ENCODE measurements at places on chromosomes 6 and 20.

DNA sequence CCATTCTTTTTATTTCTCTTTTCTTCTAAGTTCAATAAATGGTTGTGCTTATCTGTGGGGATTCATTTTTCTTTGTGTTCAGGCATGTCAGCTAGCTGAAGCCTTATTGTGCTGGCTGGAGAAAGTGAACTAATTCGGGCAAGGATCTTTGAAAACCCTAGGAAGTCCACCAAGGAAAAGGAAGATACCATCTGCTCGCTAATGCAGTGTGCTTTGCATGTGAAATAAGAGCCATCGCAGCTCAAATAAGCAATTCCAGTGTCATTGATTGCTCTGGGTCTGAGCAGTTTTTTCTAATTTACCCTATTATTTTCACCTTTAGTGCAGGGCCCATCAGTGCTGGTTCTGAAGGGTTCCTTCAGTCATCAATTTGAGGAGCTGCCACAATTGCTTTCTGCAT, 309.4 kb upstream of the SOX4 start:
- DNase-seq, result no peak

GRCh38 chr6:109875973-109876372, 102.1 kb upstream of the GPR6 start:
- no peak for DNase-seq

- DNase-seq, result no peak
Measured at GRCh38 chr6:905556-905955, 212.6 kb upstream of the EXOC2 start.

DNA sequence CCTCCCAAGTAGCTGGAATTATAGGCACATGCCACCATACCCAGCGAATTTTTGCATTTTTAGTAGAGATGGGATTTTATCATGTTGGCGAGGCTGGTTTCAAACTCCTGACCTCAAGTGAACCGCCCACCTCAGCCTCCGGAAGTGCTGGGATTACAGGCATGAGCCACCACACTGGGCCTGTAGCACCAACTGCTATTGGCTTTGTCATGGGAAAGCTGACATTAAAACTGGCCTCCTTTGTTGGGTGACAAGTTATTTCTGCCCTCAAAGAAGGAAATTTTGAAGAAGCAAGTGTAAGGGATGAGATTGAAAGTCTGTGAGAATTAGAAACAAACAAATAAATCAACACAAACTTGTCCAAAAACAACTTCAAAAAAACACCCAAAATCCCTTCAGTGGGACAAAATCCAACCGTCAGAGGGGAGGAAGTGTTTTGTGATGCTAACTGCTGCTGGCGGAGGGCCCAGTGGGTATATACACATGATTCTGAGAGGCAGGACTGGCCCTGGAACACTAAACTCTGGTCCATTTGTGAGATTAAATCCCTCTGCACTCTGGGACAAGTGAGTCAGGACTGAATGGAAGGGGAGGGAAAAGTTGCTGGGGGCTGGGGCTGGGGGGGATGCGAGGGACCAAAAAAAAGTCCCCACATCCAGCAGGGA, 87.5 kb upstream of the NAA20 start:
- no peak for DNase-seq

DNA sequence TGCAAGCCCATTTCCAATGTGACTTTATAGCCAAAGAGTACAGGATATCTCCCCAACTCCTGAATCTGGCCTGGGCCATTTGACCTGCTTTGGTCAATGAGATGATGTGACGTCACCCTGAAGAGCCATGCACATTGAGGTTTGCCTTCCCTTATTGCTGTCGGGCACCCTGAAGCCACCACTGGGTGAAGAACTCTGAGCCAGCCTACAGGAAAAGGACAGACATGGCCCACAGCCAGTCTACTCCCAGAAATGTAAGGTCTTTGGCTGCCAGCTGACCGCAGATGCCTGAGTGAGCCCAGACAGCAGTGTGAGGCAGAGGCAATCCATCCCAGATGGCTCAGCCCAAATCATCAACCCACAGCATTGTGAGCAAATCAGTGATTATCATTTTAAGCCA, 3.7 kb upstream of the SYNDIG1 start:
- DNase-seq, result no peak

- DNase-seq, result no peak
Measured at GRCh38 chr6:99573980-99574617, 5.6 kb upstream of the CCNC start.

- DNase-seq, result no peak
Measured at GRCh38 chr6:15569035-15569995, 93.5 kb downstream of the DTNBP1 start.

DNA sequence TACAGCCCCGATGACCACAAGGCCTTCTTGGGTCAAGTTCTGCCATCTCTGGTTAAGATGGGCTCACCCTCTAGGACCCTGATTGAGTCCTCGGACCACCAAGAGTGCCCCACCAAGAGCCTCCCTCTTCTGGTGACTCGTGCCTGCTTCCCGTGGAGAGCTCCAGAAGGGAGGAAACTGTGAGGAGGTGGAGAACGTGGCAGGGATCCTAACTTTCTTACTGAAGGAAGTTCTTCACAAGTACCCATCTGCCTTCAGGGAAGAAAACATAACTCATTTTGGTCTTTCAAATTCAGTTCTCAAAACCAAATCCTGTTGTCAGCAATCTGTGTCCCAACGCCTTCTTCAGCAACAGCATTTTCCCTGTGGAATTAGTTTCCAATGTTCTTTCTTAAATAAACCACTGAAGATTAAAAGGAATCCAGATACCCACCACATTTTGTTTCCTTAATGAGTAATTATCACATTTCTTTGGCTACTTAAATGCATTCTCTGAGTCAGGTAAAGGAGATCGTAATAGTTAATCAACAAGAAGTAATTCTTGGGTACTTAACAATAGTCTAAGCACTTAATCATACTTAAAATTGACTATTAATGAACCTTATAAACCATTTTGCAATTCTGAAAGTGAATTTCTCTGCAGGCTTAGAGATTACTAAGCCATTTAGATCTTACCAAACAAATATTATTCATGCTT, 185.8 kb upstream of the SGK1 start:
- DNase-seq, result no peak

GRCh38 chr20:64256282-64256935, 861 bp downstream of the PCMTD2 start:
- DNase-seq, result peak; percentile 21

DNA sequence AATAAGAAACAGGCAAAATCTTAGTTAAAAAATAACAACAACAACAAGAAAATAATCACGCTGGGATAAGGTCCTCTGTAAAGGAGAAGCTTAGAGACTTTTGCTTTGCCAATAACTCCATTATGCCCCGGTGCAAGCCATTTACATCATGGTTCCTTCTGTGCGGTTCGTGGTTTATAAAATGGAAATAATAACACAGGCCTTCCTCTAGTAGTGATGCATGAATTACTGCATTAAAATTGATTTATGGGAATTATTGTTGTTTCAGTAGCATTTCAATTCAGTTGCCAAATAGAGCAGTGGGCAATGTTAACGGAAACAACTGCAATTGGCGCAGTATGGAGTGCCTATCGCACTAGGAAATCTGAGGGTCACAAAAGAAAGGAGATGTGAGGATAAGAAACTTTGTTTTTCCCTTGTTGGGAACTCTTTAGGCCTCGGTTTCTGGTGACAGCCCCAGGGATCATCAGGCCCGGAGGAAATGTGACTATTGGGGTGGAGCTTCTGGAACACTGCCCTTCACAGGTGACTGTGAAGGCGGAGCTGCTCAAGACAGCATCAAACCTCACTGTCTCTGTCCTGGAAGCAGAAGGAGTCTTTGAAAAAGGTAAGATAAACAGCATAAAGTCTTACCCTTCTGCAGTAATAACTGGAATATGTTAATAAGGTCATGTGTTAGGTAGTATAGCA, 1.1 kb downstream of the CD109 start:
- peak; percentile 41 for DNase-seq

DNA sequence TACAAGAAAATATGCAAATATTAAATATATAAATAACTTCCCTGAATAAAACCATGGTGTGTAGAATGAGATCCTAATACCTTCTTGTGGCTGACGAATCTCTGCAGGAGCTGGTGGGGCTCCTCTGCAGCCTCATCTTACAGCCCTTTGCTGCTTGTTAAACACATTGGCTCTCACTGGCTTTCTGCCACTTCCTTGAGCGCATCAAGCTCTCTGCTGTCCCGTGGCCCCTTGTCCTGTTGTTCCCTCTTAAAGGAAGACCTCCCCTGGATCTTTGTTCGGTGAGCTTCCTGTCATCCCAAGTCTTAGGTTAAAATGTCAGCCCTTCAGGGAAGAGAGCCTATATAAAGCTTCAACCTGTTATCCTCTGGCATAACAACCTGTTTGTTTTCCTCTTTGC, 519.6 kb downstream of the DOK5 start:
- DNase-seq, result no peak

- peak; percentile 33 for DNase-seq
Measured at GRCh38 chr20:57308451-57309271, 20.9 kb upstream of the SPO11 start.
